ENCODE measurements at places on chromosomes 5 and 9.

DNA sequence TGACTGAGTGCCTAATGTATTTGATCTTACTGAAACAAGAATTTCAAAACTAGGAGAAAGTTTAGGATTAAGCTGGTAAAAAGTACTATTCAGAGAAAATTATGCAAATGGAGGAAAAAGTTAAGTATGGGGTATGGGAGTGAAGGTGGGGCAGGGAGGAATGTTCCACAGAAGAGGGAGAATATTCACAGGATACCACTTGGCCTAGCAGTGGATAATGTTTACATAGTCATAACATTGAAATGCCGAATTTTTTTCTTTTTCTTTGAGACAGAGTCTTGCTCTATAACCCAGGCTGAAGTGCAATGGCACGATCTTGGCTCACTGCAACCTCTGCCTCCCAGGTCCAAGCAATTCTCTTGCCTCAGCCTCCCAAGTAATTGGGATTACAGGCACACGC is 61.2 kb upstream of the LMNB1 start:
- no peak for DNase-seq

- peak; percentile 67 for DNase-seq
Measured at GRCh38 chr5:68196876-68197275, 18.7 kb upstream of the PIK3R1 start.

- DNase-seq = no peak
Measured at GRCh38 chr9:10678010-10678409, 65.2 kb upstream of the PTPRD start.

GRCh38 chr9:38443597-38443996 is 19.3 kb upstream of the IGFBPL1 start:
- DNase-seq = no peak

GRCh38 chr5:172941067-172941516 is 18.1 kb upstream of the RPL26L1 start:
- DNase-seq = no peak

DNA sequence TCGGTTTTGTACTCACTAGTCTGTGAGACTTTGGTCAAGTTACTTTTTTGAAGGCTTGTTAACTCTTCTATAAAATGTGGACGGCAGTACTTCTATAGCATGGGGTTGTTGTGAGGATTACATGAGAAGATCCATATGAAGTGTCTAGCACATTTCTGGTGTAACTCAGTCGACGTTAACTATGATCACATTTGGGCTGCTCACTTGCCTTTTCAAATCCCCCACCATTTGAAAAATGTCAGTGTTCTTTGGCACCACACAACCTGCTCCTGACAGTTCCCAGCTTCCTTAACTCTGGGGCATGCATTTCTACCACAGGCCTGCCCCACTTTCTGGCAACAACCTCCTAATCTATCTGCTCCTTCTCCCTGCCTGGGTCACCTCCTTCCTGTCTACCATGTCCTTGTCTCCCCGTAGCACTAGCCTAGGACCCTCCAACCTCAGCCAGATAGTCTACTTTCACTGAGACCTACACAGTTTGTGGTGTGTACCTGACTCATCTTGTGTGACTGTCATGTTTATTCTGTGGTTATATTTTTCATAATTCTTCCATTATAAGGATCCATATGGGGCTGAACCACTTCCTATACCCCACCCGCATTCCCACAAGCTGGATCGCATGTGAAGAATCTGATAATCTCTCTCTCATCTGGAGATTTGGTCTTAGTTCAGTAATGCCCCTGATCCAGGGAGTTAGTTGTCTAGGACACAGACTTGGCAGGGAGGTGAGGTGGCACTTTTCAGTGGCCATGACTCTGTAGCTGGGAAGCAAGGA is 30.2 kb upstream of the BASP1 start:
- DNase-seq = no peak

DNA sequence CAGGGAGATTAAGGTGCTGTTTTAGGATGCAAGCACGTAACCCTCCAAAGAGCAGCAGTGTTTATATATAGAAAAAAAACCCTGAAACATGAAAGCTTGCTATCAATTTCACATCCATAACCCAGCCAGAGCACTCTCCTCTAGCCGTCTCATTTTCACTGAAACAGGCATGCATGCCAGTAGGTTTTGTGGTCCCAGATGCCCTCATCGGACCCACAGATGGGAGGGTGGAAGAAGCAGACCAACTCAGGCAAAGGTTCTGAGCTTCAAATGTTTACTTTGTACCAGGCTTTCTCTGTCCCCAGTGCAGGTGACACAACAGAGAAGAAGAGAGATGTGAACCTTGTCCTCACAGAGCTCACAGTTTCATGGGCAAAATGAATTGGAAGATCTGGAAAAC is 127.4 kb upstream of the ATP10B start:
- no peak for DNase-seq

- no peak for DNase-seq
Measured at GRCh38 chr5:26482810-26483375, 555.5 kb downstream of the CDH9 start.

GRCh38 chr5:93584596-93585040 is 1.6 kb downstream of the NR2F1 start:
- no peak for DNase-seq

DNA sequence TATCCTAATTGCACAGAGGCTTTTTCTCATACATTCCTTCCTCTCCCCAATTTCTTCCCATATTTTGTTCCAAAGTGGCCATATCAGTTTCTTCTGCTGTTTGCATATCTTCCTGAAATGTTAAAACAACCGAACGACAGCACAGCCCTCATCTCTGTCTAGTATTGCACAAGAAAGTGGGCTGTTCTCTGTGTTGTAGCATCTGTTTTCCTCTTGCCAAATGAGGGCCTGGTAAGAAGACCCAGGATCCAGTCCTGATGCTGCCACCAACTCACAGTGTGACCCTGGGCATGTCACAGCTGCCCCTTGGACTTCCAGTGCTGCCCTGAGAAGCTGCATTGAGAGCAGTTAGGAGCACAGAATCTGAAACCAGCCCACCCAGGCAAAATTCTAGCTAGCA is 4.1 kb downstream of the SLC31A2 start:
- DNase-seq = no peak

GRCh38 chr5:133779828-133780475 is 167.6 kb upstream of the FSTL4 start:
- no peak for DNase-seq

DNA sequence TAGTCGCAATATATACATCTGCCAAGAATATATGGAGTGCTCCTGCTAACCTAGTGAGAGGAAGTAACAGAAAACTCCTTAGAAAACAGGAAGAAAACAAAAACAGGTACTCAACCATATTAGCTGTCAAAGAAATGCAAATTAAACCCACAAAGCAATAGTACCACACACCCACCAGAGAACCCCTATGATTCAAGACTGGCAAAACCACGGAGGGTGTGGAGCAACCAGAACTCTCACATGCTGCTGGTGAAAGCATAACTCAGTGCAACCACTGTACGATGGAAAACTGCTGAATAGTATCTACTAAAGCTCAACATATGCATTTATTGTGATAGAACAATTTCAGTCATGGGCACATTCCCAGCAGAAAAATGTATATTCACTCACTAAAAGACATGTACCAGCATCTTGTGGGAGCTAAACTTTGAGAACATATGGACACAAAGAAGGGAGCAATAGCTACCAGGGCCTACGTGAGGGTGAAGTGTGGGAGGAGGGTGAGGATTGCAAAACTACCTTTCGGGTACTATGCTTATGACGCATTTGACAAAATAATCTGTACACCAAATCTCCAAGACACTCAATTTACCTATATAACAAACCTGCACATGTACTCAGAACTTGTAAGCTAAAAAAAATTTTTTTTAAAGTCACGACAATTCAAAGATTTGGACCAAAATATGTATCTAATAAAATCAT is 34.0 kb downstream of the PTPN3 start:
- peak; percentile 31 for DNase-seq

DNA sequence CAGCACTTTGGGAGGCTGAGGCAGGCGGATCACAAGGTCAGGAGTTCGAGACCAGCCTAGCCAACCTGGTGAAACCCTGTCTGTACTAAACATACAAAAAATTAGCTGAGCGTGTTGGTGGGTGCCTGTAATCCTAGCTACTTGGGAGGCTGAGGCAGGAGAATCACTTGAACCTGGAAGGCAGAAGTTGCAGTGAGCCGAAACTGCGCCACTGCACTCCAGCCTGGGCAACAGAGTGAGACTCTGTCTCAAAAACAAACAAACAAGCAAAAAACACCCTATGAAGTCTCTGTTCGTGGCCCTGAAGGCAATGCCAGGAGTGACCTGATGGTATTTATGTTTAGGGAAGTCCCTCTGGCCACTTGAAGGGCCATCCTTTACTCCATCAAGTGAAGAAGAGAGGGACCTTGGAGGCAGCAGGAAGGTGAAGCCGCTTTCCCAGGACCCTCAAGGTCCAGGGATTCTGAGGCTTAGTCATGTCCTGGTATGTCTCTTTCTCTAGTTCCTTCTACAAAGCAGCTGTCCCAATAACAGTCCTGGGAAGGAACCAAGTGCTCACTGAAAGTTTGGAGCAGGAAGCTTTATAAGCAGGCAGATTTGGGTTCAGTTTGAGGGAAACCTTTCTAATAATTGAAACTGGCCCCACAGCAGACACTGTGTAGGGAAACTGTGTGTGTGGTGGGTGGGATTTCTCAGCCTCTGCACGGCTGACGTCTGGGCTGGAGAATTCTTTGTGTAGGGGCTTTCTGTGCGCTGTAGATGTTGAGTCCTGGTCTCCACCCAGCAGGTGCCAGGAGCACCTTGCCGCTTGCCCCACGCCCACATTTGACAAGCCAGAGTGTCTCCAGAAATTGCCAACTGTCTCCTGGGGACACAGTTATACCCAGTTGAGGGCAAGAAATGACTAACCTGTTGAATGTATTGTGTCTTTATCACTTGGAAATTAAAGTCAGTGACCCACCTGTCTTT is 12.5 kb downstream of the PHF2 start:
- no peak for DNase-seq

- no peak for DNase-seq
Measured at GRCh38 chr5:980966-981365, 27.6 kb upstream of the NKD2 start.

DNA sequence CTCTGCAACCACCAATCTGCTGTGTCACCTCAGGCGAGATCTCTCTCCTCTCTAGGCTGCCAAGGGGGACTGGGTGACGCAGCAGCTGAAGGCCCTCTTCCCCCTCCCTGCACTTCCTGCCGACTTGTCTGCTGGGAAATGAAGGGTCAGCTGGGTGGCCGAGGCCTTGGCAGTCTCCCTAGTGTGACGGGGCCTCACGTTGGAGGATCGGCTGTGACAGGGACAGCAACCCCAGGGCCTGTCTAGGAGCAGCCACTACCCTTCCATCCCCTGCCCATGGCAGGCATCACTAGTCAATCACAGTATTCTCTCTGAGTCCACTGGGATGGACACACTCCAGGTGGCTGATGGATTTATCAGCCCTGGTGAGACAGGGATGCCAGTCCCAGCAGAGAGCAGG is 107.3 kb upstream of the SARDH start:
- DNase-seq = no peak

- peak; percentile 75 for DNase-seq
Measured at GRCh38 chr9:112061152-112061740, 113.9 kb downstream of the SUSD1 start.

- DNase-seq = no peak
Measured at GRCh38 chr5:96468956-96469355, 35.9 kb upstream of the PCSK1 start.

DNA sequence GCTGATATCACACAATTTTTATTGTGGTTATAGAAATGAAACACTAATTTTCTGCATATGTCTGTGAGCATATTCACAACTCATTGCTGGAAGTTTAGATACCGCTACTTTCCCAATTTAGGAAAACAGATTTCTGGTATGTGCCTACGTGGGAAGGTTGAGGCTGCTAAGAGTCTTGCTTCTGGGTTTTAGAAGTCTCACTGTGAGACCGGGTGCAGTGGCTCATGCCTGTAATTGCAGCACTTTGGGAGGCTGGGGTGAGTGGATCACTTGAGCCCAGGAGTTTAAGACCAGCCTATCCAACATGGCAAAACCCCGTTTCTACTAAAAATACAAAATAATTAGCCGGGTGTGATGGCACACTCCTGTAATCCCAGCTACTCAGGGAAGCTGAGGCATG is 39.6 kb downstream of the UBAP1 start:
- no peak for DNase-seq

Data from GM12878 (cell line).